M059J (cell line): ENCODE measurements at places on chromosomes 2 and 18.

- DNase-seq: peak; percentile 99
These were observed 117.6 kb downstream of the SMAD7 start for GRCh38 chr18:48832938-48833700.

GRCh38 chr2:226636586-226636985, 163.0 kb downstream of the IRS1 start:
- DNase-seq: no peak

- peak; percentile 88 for DNase-seq
These were observed 551.1 kb downstream of the TNS1 start for GRCh38 chr2:217451666-217452065.

DNA sequence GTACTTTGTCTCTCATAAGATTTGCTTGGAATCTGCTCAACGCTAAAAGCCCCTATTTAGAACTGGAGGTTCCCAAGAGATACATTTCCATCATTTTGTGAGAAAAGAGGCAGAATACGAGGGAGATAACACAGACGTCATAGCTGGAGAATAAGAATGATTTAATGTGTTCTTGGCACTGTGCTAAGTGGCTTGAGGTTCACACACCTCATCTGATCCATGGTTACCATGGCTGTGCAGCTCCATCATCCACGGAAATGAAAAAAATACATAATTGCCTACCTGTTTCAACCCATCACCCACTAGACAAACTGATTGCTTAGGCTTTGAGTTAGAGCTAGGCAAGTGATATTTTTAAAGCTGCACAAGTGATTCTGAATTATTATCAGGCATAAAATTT, 227.6 kb downstream of the SLC8A1 start:
- no peak for DNase-seq

DNA sequence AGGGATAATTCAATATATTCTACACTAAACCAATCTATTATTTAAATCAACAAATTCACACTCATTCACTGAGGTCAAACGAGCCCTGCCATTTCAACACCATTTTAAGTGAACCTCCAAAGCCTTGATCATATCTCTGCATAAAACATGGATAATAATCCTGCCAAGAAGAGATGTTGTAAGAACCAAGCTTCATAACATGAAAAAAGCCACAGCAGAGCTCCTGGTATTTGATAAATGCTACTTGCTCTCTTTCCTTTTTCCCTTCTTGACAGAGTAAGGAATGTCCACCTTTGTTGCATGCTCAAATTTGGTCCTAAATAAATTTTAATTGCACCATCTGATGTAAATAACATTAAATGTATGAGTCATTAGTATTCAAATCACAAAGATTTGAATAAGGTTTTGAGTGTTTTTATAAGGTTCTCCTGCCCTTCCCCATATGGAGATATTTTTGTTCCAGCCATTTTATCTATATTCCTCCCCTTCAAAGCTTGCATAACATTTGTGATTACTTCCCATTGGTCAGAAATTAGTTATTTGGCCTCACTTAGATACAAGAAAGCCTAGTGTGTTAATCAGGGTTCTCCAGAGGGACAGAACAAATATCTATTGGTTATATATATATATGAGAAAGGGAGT, 318.8 kb downstream of the RND3 start:
- peak; percentile 22 for DNase-seq

DNA sequence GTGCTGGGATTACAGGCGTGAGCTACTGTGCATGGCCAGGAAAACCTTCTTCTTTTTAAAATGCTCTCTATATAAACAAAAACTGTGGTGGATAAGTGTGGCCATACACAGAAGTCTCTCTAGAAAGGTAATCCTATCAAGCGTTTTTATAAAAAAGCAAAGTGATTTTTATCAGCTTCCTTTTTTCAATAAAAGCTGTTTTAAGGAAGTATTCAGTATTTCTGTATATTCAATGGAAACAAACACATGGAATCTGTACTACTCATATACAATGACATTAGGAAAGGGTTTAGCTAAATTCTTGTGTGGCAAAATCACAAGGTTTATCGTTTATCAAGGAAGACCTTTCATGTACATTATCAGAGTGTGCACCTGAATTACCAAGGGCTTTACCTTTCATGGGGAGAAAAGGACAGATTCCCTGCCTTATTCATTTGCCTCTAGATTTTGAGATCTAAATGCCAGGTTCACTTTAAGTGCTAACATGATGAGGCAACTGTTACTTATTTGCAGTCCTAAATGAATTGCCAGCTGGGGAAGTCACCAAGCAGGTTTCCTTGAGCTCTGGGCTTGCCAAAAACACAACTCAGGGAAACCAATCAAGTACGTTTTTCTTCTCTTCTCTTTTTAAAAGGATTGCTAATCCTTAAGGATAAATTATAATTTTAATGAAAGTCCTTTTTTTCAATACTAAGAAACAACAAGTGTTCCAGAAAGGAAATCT, 70.8 kb downstream of the RTN4 start:
- DNase-seq: no peak

GRCh38 chr2:12918835-12919445, 202.2 kb downstream of the TRIB2 start:
- peak; percentile 55 for DNase-seq

DNA sequence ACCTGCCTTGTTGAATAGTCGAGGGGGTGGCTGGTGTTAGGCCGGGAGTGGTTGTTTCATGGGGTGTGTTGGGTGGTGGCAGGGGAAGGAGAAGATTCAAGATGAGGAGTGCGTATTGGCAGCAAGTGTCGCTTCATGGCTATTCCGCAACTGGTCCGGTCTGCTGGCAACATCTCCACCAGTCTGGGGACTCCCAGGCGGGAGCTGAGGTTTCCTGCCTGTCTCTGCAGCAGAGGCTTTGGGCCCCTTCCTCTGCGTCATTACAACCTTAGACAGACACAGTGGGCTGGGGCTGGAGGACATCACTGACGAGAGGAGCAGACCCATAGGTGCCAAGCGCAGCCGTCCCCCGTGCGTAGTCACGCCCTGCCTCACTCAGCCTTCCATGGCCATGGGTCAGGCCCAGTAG, 64.0 kb upstream of the MCFD2 start:
- DNase-seq: no peak

DNA sequence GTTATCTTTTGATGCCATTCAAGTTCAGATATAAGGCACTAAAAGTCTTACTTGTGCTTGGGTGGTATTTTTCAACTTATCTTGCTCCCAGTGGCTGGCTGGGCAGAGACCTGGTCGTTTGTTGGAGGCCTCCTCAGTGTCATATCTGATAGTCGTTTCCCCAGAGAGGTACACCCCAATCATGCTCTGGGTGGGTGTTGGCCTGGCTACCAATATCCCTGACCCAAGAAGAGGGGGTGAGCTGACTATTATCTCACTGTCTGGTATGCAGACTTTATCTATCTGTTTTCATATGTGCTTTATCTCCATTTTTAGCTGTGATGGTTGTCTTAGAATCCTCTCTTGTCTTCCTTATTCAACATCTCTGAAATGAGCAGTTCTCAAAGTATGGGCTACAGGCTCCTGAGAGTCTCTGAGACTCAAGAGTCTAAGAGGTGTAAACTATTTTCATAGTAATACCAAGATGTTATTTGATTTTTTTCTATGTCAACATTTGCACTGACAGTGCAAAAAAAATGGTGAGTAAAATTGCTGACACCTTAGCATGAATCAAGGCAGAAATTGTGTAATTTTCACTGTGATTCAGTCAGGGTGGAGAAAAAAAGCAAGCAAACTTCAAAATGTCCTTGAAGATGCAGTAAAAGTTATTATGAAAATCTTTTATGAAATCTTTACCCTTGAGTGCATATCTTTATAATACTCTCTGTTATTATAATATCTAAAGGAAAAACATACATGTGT, 12.3 kb upstream of the PLEK start:
- DNase-seq: no peak

DNA sequence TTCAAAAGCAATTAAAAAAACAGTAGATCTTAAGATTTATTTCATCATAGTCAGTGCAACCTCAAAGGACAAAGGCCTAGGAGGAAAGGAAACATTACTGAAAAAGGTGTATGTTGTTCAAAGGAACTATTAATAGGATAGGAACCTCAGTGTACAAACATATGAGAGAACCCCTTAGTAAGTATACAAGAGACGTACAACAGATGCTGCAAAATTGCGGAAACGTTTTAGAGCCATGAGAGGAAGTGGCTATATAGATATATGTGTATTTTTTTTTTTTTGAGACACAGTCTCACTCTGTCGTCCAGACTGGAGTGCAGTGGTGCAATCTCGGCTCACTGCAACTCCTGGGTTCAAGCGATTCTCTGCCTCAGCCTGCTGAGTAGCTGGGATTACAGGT, 22.2 kb downstream of the PIK3C3 start:
- no peak for DNase-seq

DNA sequence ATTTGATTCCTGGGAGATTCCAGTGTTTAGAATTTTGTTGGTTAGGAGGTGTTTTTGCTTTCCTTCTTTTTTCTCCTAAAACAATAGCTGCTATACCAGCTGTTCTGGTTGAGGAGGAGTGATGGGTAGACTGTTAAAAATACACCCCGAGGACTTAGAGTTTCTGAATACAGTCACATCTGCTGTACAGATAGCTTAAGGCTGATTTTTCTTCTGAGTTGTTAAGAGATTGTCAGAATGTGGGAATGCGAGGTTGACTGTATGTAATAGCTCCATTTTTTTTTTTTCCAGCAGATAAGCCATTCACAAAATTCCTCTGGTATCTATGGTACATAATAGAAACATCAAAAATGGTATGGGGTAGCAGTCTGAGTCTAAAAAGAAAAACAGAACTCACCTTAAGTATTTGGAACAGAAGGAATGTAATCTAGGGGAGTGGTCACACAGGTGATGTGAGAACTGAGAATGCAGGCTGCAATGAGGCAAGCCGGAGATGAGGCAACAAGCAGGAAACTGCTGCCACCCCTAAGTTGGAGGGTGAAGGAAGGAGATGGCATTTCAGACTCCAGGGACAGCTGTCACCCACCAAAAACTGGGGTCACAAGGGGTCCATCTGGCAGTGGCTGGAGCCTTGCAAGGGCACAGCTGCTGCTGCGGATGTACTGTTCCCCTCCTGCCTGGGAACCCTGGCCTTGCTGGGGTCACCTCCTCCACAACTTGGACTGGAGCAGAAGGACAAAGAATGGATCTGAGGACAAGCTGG, 2.4 kb downstream of the DGKD start:
- no peak for DNase-seq

GRCh38 chr18:24695168-24695567, 234.7 kb downstream of the HRH4 start:
- no peak for DNase-seq

DNA sequence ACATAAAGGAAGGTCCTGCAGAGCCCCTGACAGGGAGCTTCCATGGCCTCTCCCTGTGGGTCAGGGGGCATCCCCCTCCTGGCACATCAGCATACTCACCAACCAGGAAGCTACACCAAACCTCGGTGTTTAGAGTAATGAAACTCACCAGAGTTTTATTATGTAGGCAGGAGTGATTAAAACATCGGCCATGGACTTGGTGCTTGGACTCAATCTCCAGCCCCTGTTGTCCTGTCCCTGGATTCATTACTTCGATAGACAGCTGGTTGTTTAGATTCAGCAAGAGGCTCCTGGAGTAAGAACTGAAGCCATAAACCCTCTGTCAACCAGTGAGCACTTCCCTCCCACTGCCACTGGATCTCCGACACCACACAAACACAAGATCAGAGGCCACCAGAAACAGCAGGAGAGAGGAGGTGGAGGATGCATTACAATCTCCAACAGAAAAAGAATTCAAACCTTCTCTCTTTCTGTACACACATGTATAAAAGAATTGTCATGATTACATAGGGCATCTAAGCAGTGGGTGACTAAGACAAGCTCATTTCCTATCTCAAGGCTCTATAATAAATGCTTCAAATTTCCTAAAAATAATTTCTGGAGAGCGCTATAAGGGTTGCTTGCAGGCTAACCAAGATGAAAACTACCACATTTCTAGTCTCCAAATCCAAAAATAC, 27.2 kb downstream of the TBC1D8 start:
- DNase-seq: peak; percentile 40

DNA sequence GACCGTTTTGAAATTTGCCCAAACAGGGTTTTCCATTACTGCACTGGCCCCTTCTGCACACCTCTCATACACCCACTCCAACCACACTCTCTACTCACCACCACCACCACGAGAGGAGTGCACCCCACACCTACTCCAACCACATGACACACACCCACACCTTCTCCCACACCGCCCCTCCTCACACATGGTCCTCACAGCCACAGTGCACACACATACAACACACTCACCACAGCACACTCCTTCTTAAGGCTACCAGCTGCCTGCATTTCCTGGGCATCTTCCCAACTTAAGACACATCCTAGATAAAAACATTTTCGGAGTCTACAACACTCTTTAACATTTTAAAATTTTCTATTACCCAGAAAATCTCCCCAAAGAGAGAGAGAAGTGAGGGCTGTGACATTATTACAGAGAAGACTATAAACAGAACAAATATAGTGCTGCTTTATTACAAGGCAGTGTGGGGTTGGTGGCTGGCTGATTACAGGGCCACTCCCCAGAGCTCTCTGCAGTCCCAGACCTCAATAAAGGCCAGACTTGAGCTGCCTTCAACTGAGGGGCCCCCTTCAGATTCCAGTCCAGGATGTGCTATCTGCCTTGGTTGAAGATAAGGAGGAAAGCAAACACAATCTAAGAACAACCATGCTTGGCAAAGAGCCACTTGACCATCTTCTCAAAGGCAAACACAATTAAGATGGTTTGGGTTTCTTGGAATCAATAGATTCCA, 36.1 kb downstream of the NHEJ1 start:
- peak; percentile 6 for DNase-seq

DNA sequence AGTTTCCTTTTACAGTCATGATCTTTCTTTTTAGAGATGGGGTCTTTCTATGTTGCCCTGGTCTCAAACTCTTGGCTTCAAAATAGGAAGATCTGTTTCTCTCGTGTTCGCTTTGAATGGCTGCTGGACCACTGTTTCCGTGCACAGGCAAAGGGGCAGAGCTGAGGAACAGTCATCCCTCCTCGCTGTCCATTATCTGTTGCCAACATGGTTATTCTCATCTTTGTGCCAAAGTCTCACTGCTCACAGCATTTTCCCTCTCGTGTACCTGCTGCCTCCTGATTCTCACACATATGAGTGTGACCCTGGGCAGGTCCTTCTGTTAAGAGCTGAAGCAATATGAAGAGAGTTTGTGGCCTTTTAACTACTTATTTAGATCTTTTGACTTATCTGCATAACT, 28.0 kb upstream of the CCNYL1 start:
- DNase-seq: no peak

DNA sequence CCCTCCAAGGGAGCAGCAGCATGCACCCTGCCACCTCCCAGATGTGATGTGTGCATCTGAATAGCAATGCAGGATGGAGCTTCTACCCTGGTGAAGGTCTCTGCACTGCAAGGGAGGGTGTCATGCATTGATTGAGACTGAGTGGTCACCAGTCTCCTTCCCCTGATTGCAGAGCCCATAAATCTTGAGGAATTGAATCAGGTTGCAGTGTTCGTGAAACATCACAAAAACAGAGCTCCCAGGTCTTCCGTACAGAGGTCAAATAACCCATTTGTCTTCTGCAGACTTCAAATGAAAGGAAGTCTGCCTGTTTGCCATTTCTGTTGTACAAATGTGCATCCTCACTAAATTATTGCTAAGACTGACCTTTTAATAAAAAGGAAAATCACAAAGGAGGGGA, 136.8 kb downstream of the WDSUB1 start:
- DNase-seq: no peak
